SK-N-SH treated with all-trans-retinoic acid at 6 μM for 48 hours (cell line): ENCODE measurements at places on chromosomes 2 and 18.

GRCh38 chr18:40907842-40908241 is 1047.2 kb upstream of the PIK3C3 start:
- no peak for ATAC-seq

DNA sequence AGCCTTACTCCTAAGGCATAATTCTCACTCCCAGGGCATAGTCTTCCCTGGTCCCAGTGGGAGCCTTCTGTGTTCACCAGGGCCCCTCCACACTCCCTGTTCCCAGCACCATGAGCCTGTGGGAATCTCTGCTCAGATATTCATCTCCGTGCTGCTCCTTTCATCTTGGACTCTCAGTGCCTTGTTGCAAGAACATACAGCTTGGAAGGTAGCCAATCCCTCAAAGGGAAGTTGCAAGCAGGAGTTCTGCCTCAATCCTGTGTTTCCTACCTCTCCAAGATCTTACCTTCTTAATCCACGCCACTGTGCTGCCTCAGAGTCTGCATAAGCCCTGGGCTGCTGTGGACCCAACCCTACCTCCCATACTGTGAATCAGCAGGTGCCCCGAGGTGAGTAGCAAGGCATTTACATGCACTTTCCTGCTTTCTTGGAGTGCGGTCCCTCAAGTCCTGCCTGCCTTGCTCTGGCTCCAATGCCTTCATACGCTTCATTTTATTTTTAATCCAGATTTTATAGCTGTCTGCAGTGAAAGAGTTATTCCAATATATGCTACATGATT is 413.8 kb upstream of the RAB6C start:
- no peak for ATAC-seq

- peak; percentile 15 for ATAC-seq
These were observed 422 bp downstream of the OBSL1 start for GRCh38 chr2:219570924-219571310.

DNA sequence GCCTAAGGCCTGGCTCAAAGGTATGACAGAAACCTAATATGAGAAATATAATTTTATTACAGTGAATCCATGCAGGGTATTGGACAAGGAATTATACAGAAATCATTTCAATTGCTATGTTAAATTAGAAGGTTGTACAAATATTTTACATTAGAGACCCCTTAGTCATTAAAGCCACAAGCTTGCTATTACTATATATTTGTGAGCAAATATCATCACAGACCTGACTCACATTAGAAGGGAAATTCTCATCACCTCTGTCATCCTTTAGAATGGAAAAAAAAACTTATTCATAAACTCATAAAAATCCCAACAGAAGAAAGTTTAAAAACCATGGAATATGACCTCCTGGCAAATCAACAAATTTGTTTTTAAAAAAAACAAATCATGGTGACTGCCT is 277.9 kb downstream of the DCC start:
- ATAC-seq = no peak

DNA sequence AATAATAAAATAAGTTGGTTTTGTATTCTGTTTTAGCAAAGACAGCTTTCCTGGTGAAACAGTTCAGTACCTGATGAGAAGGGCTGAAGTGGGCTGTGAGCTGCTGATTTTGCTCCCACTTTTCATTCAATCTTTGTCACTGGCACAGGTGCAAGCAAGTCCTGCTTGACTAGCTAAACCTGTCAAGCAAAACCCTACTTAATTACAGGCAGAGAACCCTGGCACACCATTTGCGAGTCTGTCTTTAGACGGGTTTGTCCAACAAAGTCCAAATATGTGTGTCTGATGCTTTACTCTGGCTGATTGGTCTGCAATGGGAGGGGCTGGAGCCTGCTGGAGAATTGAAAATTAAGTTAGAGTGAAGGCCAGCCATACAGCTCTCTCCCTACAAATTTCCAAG is 267.2 kb downstream of the EPHA4 start:
- no peak for ATAC-seq

GRCh38 chr18:78296166-78296565 is 683.5 kb upstream of the SALL3 start:
- no peak for ATAC-seq

DNA sequence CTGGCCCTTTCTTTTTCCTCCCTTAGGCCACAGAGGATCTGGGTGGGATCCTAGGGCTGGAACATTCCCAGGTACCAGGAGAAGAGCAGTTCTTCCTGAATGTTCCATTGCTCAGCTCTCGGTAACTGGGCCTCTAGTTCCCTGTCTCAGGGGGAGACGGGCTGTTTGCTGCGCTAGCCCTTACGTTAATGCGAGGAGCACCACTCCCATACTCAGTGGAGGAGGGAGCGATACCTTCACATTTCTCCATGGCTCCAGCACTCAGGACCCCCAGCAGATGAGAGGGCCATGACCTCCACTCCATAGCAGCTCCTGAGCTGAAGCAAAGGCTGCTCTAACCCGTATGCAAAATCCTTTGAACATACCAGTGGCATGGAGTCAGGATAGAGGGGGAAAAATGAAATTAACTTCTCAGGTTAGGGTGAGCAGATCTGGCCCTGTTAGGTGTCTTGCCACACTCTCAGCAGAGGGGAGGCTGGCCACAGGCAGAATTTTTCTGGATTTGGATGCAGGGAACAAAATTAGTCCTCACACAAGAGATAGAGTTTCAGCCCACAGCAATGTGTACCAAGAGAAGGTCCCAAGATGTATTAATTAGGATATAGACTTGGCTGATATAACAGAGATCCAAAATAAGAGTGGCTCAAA is 206.7 kb downstream of the ZFP36L2 start:
- ATAC-seq = no peak

DNA sequence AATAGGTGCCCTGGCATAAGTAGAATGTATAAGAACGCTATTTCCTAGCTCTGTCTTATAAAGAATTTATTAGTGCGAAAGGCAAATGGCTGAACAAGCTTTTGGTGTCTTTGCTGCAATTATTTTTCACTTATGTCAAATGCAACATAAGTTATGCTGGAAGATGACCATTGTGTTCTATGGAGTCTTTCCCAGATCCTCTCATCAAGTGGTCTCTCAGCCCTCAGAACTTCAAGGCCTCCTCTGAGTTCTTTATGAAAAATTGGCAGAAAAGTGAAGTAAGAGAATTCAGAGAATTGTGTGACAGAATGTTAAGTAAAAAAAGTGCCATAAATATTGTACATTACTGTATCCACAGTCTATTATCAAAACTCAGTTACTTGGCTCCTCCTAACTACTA is 75.2 kb downstream of the RIT2 start:
- ATAC-seq = no peak

- ATAC-seq = no peak
These were observed 61.1 kb downstream of the FMNL2 start for GRCh38 chr2:152396051-152396511.
